ENCODE measurements at places on chromosomes 7 and 10.

- DNase-seq, result no peak
Measured at GRCh38 chr7:116698396-116698795, 26.4 kb downstream of the MET start.

DNA sequence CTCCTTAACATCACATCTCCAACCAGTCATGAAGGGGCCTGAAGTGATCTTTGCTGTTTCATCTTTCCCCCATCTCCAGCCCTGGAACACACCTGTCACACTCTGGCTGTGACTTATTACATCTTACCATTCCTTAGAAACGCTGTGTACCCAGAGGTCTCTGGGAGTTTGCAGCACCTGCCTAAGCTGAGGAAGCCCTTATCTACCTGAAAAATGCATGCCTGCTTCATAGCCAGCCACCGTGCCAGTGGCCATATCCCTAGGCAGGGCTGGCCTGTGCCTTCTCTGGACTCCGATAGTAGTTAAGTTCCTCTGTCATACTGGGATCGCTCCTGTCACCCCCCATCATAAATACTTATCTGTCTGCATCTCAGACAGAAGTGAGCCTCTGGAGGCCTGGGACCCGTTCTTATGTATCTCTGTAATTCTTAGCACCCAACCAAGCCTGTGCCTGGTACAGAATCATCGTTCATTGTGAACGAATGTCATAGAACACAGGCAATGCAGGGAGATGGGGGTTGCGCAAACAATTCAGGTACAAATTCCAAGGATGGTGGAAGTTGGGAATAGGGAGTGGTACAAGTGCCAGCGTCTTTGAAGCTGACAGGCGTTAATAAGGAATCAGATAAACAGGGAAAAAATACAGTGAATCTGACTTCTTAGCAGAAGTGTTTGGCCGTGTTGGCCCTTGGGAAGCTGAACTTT, 254.6 kb downstream of the CAMK1D start:
- DNase-seq, result no peak

DNA sequence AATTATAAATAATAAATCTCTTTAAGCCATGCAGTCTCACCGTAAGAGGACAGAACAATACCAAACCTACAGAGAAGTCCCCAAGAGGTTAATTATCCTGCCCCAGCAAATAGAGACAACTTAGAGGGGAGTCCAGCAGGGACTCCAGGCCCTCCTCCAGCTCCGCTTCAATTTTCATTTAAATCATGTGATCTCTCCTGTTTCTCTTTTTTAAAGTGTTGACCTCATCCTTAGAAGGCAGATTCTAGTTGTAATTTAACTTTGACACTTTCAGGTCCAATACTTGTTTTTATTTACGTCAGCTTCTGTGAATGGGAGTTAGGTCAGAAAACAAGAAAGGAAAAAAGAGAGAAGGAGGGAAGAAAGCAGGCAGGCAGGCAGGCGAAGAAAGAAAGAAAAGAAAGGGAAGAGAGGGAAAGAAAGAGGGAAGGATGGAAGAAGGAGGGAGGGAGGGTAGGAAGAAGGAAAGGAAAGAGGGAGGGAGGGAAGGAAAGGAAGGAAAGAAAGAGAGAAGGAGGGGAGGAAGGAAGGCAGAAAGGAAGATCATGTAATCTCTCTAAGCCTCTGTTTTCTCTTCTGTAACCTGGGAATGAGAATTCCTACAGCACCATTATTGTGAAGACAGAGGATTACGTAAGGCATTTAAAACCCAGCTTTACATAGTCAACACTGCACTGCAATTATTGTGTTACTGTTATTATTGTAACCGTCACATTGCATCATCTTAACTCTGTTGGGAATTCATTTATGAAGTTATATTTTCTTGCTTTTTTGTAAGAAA, 227.7 kb downstream of the SKIDA1 start:
- no peak for DNase-seq

DNA sequence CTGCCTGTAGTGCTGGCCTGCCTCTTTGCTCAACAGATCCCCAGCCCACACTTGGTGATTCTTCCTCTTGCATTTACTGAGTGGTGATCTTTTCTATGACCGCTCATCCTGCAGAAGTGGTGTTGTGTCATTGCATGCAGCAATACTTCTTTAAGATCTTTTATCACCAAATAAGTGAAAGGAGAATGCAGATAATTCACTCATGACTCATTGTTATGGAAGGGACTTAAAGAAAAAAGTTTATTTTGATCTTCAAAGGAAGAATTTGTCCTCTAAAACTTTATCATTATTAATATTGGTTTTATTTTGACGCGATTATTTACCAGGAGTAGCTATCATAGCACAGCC, 489.1 kb upstream of the CELF2 start:
- DNase-seq, result no peak

DNA sequence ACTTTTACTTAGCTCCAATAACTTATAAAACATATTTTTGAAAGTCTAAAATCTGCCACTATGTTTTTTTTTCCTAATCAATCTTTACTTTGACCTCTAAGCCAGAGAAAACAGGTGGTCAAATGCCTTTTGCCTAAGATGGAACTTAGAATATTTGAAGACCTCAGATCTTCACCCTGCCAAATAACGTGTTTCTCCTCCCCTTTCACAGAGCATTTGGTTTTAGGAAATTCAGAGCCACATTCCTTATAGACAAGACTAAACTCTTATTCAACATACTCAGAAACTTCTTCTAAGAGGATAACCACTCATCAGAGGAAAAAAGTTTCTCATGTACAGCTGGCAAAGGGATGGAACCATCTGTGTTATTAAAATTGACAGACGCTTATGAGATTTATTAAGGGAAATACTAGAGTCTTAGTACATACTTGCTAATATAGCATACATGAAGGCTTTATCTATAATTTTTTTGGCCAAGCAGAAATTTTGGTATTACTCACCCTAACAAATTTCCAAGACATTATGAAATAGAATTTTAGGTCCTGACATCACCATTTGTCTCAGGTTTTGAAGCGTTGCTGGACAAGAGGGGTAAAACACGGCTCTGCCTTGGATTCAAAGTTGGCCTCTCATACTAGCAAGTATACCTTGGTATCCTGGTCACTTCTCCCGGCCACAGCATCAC, 2.6 kb upstream of the EGFR start:
- no peak for DNase-seq

DNA sequence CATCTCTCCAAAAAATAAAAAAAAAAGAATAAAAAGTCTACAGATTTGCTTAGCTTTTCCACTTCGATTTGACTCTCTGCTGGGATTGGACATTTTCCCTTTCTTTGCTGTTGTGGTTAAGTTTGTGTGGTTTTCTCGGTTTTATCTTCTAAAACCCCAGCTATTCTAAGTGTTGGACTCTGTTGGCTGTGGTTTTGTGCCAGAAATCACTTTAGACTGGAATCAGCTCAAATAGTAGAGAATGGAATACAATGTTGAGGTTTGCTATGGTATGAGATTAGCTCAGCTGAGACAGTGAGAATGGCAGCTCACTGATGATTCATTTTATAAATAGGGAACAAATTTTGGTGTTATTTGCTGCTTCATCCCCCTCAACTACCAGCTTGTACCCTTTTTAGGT, 116.0 kb downstream of the BUB3 start:
- DNase-seq, result no peak

DNA sequence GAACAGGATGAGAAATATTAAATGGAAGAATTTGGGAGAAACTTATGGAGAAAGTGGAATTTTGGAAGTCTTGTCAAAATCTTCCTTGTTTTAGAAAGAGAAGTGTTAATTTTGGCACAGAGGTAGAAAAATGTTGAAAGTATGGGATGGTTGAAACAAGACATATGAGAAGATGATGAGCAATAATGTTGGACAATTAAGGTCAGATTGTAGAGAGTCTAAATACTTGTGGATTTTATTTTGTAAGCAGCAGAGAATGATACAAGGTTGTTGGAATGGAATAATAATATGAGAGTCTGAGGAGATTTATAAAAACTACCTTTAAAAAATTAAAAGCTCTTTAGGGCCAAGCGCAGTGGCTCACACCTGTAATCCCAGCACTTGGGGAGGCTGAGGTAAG, 34.6 kb downstream of the PHTF2 start:
- DNase-seq, result no peak

- no peak for DNase-seq
Measured at GRCh38 chr10:132043861-132044695, 21.7 kb upstream of the JAKMIP3 start.

GRCh38 chr10:49634069-49634660, 20.3 kb downstream of the CHAT start:
- DNase-seq, result no peak

DNA sequence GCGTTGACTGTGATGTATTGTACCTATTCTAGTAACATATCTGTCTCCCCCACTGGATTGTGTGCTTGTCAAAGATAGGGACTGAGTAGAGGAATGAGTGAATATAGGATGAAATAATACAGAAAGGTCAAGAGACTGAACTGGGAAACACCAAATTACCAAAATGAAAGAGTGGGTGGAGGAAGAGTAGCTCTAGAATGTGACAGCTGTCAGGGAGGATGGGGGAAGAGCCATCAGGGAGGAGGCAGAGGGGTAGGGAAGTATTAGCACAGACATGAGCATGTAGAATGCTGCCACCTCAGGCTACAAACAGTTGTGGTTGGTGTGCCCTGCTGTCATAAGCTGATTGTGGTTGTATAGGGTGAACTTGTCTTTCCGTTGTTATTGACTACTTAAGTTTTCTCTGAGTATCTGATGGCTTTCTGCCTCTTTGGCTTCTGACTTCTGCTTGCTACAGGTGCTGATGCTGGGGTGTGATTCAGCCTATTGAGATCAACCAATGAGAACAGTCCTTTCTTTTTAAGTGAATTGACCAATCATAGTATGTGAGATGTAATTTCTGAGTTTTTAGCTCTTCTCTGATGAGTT, 5.6 kb downstream of the CCSER2 start:
- no peak for DNase-seq

DNA sequence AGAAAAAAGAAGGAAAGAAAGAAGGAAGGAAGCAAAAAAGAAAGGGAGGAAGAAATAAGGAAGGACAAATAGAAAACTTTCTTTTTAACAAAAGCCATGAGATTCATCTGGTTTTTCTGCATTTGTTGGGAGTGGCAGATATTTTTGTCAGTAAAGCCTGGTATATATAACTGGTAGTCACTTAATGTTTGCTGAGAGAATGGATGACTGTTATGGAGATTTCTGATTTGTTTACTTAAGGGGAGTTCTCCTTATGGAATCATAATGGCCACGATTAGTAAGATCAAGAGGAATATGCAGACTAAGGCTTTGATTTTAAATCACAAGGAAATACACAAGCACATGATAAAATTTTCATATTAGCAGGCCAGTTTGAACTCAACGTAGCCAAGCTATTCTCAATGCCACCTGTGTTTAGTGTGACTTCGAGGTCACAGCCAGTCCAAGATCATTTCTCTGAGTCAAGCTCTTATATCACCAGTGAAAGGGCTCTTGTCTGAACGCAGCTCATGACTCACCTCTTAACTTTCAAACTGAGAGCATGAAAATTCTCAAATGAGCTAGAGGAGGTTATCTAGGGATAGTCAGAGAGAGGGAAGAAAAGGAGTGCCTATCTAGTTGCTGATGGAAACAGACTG, 445.1 kb upstream of the ZMIZ1 start:
- DNase-seq, result no peak

DNA sequence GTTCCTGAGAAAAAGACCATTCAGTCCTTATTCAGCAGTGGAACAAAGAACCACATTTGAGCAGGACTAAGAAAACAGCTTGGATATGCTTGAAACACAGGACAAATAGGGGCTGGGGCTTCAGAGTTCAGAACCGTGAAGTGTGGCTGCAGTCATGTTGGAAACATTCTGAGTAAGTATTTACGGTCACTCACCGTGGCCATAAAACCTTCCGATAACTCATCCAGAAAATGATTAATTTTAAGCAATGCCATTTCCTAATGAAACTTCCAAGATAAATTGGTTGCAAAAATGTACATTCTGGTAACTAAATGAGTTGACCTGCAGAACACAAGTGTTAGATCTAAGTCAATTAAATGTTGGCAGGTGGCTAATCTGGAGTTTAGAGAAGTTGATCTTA, 279.2 kb downstream of the CXCL12 start:
- no peak for DNase-seq

- no peak for DNase-seq
Measured at GRCh38 chr7:44158096-44158872, 17.2 kb upstream of the MYL7 start.

- no peak for DNase-seq
Measured at GRCh38 chr10:132403511-132404168, 6.6 kb downstream of the PWWP2B start.

DNA sequence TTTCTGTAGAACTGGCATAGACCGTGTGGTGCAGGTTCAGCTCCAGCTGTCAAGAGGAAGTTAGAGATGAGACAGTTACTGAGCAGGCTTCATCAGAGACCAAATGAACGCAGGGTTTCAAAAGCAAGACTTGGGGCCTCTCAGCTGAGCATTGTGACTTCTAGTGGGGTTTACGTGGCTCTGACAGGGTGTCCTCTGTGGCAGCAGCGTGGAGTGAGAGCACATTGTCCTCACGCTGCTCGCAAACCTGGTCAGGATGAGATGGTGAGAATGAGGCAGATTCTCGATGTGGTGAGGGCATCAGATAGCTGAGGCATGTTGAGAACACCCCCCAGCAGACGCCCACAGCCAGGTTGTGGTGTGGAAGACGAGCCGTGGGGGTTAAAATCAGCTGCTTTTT, 126.0 kb downstream of the DNAJB6 start:
- peak; percentile 3 for DNase-seq

DNA sequence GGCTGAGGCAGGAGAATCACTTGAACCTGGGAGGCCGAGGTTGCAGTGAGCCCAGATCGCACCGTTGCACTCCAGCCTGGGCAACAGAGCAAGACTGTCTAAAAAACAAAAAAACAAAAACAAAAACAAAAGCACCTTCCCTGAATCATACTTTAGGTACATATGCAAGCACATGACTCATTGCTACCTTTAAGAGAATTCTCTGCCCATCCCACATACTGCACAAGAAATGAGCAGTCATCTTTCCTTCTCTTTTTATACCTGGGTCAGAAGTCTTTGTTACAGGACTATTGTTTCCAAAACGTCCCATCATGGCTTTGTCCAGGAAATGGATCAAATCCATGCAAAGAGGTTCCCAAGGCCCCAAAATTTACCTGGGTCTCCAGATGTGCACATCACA, 21.5 kb upstream of the AKR1B10 start:
- no peak for DNase-seq

- no peak for DNase-seq
Measured at GRCh38 chr10:29806350-29806788, 171.6 kb upstream of the SVIL start.

- no peak for DNase-seq
Measured at GRCh38 chr10:77571490-77571889, 66.1 kb downstream of the KCNMA1 start.

- no peak for DNase-seq
Measured at GRCh38 chr10:32253821-32254220, 93.1 kb downstream of the EPC1 start.

GRCh38 chr10:126006906-126007305, 110.5 kb downstream of the FANK1 start:
- DNase-seq, result no peak

Measured in left ventricle myocardium inferior (tissue), 1 donor.